Stimulated activated CD8-positive, alpha-beta memory T cell treated with anti-CD3 and anti-CD28 coated beads, Interleukin-7, amount 100 ng/mL, for 1 hour (primary cell): ENCODE measurements at places on chromosomes 4 and X.
A peak's percentile ranks its signal among the peaks of the same experiment; 100 is the strongest.

DNA sequence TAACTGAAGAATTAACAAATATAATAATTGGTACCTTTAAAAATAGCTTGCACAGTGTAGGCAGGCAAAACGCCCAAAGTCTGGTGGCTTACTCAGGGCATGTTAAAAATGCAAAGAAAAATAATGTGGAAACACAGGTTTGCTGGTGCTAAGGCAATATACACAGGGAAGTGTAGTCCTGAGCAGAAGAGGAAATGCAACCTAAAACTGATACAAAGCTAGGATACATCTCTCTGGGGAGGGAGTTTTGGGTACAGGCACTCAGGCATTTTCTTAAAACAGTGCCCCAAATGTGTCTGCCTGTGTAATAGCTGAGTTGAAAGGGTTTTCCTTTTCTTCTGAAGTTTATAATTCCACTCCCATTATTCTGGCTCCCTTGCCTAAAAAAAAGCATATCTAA, 47.4 kb downstream of the TMPRSS11E start:
- no peak for DNase-seq

DNA sequence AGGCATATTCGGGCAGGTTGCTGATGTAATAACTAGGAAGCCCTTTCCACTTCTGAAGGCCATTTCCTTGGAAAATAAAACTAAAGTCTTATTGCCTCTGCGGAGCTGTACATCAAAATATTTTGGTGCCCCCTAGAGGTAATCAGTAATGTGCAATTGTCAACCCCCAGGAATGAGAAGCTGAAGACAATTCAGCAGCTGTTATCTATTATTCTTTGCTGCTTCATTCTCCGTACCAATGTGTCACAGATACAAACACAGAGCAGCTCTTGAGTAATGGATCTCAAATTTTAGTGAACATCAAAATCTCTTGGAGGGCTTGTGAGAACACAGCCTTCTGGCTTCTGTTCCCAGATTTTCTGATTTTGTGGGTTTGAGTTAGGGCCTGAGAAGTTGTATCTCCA, 3.5 kb upstream of the SLIT2 start:
- DNase-seq = no peak

DNA sequence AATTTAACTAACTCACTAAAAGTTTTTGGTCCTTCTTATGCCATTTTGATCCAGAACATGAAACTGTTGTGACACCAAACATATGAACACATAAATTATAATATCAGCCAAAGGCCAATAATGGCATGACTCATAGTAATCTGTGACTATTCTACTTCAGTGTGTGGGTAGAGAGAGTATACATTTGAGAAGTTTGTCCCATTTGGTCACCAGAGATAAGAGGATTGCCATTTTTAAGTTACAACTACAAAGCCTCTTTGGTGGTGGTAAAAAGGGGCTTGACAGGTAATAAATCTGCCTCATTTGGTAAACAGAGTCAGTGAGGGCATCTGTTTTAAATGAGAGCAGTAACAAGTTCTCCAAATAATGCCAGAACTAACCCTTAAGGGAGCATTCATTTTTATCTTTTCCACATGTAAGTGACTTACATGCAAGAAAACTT, 117.9 kb downstream of the TBC1D19 start:
- no peak for DNase-seq

- DNase-seq = no peak
Measured at GRCh38 chrX:41863343-41864203, 59.8 kb downstream of the CASK start.

DNA sequence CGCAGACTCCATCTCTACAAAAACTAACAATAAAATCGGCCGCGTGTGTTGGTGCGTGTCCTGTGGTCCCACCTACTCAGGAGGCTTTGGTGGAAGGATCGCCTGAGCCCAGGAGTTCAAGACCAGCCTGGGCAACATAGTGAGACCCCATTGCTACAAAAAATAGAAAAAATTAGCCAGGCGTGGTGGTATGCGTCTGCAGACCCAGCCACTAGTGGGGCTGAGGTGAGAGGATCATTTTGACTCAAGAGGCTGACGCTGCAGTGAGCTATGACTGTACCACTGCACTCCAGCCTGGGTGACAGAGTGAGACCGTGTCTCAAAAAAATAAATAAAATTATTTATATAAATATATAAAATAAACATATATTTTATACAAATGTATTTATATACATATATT, 22.3 kb downstream of the ASMTL start:
- DNase-seq = no peak

DNA sequence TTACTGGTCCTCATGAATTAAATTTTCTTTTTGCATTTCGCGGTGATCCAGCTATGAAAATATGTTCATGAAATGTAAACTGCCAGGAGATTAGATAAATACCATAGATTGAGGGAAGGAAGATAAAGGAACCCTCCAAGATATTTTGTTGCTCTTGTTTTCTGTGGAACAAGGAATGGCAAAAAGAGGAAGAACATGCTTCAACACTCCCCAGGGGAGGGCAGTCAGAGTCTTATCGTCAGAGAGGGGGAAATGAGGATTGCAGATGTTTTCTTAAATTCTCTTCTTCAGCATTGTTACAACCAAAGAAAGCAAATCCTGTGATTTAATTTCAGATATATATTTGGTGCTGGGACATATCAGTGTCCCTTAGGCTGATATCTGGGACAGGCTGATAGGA, 9.5 kb upstream of the SFRP2 start:
- no peak for DNase-seq

DNA sequence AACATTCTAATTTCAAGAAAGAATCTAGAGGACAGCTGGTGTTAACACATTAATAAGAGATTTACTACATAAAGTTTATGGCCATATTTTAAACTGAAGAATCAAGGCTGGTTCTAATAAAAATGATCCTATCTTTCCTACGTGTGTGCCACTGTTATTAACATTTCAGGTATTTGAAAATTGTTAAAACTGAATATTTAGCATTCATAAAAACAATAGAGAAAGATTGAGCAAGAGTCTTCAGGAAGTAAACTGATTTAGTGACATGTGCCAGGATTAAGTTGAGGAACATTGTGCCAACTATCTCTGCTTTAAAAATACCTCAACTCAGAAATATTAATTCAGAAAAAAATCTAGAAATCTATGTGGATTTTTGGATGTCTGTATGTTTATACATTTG, 810.1 kb downstream of the FAT4 start:
- DNase-seq = no peak

- no peak for DNase-seq
Measured at GRCh38 chr4:95428291-95429070, 120.3 kb downstream of the UNC5C start.

GRCh38 chrX:130091980-130092522, 18.2 kb downstream of the ELF4 start:
- DNase-seq = peak; percentile 71

- DNase-seq = no peak
Measured at GRCh38 chr4:159029481-159029880, 73.4 kb upstream of the RAPGEF2 start.

- no peak for DNase-seq
Measured at GRCh38 chrX:11632732-11633131, 33.0 kb downstream of the ARHGAP6 start.

DNA sequence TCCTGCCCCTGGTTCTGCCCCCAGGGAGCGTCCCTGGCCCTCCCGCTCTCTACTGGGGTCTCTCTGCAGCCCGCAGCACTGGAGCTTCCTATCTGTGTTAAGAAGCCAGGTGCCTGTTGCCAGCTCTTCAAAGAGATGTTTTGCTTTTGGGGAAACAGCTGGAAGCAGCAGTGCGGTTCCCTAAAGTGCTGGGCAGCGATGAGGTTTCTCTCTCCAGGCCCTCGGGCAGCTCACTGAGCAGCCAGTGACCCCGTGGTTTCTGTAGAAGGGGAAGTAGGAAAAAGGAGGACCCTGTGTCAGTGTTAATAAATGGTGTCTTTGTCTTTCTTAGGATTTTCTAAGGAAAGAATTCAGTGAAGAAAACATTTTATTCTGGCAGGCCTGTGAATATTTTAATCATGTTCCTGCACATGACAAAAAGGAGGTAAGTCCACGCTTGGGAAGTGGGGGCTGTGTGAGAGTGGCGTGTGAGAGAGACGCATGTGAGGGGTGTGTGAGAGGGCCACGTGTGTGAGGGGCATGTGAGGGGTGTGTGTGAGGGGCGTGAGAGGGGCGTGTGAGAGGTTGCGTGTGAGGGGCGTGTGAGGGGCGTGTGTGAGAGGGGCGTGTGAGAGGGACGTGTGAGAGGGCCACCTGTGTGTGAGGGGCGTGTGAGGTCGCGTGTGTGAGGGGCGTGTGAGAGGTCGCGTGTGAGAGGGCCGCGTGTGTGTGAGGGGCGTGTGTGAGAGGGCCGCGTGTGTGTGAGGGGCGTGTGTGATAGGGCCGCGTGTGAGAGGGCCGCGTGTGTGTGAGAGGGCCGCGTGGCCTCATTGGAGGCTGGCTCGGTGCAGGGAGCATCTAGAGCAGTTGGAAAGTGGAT, 27.1 kb upstream of the HGFAC start:
- DNase-seq = no peak

GRCh38 chr4:171308661-171309060, 504.5 kb upstream of the GALNTL6 start:
- no peak for DNase-seq

- DNase-seq = no peak
Measured at GRCh38 chr4:7256984-7257810, 64.9 kb downstream of the SORCS2 start.

DNA sequence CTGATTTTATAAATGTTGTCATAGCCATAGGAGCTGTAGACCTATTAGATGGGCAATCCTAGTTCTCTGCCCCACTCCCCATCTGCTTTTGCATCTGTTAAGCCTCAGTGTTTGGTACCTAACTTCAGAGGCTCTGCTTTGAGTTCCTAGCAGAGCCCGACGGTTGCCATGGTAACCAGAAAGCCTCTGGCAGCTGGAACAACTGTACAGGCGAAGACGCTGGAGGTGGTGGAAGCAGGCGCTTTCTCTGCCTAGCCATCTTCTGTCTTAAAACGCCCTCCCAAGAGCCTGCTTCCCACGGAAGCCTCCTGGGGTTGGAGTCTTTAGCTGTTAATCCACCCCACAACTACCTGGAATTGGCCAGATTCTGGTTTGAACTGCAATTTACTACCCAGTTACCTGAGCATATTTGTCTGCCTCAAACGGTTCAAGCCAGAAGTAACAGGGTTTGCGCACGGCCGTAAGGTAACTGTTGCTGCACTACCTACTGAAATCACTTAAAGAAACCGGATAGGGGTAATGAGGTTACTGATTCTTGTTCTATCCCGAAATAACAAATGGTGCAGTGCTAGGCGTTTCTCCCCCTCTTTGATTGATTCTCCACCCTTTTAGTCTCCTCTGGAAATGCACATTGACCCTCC, 1.0 kb upstream of the GABRG1 start:
- no peak for DNase-seq

DNA sequence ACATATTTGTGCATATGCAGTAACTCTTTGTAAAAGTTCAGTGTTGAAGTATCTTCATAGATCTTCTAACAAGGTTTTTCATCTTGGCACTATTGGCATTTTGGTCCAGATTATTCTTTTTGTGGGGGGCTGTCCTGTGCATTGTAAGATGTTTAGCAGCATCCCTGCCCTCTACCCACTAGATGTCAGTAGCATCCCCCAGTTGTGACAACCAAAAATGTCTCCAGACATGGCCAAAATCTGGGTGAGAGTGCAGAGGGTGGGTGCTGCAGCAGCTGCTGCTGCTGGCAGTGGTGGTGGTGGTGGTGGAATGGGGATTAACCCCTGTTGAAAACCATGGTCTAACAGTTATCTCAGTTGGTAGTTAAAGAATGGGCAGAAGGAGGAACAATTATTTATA, 370.0 kb downstream of the GPAT3 start:
- no peak for DNase-seq

DNA sequence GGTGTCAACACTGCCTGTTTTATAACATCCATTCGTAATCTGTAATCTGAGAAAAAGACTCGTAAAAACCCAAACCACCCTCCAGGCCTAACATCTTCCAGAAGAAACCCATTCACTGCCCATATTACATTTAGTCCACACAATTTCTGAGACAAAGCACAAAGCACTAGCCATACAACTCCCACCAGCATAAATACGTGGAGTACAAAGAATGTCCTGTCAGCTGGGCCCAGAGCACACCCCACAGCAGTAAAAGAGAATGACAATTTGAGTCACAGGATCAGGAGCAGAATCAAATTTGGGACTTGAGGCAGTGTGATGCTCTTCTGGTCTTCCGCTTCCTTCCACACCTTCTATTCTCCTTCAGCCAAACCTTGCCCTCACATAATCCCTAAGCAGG, 6.8 kb downstream of the MECP2 start:
- DNase-seq = no peak

DNA sequence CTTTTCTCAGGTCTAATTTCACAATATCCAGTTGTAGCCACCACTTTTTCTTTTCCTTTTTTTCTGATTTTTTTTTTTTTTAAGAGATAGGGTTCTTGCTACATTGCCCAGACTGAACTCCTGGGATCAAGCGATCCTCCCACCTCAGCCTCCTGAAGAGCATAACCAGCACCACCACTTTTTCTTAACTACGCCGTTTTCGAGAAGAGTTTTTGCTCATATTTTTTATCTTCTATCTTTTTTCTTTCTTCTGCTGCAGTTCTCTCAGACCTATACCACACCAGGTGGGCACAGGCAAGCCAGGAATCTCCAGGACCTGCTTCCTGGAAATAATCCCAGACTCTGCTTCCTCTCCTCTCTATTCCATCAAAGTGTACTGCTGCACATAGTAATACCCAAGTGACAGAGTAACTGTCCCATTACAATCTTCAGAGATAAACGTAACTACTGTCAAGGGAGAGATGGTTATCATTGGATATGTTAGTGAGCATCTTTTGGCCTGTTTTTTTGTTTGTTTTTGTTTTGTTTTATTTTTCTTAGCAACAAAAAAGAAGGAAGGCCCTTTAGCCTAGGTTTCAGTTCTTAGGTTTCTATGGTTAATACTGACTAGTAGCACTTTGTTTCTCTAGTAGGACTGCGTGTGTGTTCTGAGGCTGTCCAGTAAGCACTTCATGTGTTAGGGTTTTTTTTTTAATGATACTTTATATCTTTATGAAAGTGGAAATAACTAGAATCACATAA, 59.2 kb upstream of the TXK start:
- DNase-seq = no peak

DNA sequence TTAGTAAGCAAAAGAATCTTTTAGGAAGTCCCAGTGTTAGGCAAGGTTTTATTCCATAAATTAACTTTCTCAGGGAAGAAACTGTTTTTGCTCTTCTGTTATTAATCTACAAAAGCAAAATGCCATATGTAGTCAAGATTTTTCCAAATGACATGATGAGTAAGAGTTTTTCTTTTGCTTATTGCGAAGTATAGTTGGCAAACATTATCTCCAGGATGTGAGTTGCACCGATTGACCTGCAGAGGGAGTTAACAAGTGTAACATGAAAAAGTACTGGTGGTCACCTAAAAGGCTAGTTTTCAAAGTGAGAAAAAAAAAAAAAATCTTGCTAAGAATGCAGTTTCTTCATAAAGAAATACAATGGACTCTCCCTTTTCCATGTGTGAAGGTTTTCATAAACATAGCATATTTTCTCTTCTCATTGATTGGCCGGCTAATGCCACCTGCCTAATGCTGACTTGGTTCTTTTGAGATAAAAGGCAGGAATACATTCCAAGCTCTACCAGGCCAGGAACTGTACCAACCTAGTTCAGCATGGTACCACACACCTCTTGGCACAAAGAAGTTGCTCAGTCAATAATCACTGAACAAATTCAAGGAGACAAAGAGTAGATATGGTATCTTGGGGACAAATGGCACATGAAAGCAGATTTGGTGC, 100.2 kb downstream of the LNX1 start:
- no peak for DNase-seq
